ENCODE measurements at places on chromosomes 11 and 22.

- DNase-seq: no peak
Observed at GRCh38 chr11:16805938-16806337, 67.5 kb downstream of the C11orf58 start.

- no peak for DNase-seq
Observed at GRCh38 chr11:119267645-119268044, 49.3 kb downstream of the MCAM start.

DNA sequence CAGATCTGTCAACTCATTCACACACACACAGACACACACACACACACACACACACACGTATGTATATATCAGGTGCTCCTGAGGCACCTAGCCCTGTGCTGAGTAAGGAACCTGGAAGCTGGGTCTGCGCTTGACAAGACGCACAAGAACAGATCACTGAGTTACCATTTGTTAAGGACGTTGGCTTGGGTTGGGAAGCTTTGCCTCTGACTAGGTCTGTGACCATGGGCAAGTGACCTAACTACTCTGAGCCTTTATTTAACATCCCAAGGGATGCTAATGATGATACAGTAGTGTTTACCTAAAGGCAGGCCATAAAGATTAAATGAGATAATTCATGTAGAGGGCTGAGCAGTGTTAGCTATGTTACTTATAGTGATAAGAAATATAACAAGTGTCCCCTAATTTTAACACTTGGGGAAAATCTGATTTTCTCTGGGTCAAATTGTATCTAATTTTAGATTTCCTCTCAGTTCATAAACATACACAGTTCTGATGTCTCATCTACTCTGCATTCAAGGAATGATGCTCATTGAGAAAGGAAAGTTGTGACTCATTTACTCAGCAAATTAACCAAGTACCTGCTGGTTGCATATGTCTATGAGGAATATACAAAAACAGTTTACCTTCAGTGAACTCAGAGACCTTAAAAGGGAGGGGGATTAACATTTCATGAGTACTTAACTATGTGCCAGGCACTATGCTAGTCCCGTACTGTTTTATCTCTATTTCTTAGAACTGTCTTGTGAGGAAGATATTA is 13.6 kb downstream of the RNF185 start:
- DNase-seq: no peak

DNA sequence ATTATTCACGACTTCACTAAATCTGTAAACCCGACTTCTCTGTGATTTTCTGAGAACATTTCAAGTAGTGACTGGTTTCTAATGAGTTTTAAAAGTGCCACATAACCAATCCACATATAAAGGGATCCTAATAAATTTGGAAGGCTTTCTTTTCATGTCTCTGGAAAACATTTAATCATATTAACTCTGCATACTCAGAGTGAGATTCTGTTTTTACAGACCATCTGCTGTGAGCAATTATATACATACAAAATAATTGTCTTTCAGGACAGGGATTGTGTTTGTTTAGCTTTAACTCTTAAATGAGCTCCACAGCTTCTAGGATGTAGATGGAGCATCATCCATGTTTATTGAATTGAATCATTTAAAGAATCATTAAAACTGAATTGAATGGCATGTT is 65.1 kb downstream of the PRMT3 start:
- DNase-seq: no peak

DNA sequence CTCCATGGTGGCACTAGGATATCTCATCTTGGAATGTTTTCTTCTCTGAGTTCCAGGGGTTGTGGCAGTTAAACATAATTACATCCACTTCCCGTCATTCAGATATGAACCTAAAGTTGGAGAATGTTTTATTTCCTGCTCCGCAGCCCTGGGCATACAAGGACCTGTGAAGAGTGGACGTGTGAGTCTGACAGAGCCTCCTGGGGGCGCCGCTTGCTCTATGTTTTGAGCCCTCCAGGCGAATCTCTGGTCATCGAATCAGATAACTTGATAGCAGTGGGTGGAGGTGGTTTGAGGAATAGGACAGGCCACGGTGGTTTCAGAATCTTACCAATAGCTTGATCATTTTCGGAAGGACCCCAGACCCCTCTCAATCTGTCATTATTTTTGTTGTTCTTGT is 174.2 kb downstream of the NTM start:
- DNase-seq: no peak

DNA sequence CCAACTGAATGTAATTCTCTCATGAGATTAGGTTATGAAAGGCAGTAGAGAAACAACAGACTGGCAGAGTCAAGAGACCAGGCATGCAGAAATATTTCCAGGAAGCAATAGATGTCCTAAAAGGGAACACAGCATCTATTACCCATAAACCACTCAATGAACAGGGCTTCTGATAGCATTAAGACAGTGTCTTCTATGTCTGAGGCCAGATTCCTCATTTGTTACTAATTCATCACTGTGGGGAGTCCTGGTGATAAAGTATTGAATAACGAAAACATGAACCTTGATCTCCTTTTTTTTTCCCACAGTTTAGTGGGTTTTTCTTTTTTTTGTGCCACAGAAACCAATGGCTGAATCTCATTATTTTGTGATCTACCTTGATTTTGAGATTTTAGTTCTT is 339.0 kb downstream of the METTL15 start:
- no peak for DNase-seq

GRCh38 chr22:31943978-31944699 is at the start of gene YWHAH:
Gene YWHAH, plus strand, starts transcription at chr22:31944535. Its CDS starts 199 bp downstream, at chr22:31944734.
- peak; percentile 87 for DNase-seq

- no peak for DNase-seq
Observed at GRCh38 chr11:15101072-15101709, 13.5 kb upstream of the INSC start.

DNA sequence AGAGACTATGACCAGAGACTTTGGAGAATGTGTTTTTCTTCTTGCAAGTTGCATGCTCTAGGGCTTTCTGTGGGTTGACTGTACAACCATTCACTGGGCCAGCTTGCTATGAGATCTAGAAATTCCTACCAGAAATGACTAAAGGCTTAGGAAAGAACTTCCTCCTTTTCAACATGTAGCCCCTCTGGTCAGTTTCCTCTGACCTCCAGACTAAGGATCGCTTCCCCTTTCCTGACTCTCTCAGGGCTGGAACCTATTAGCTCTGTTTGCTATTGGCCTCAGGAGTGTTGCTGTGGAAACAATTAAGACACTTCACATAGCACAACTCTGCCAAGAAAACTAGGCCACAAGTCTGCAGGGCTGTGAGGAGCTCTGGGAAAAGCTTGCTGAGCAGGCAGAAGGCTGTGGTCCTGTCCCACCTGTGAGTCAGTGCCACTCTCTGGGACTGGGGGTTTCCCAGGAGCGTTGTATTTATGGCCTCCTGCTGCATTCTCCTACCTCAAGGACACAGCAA is 10.7 kb downstream of the CRY2 start:
- DNase-seq: peak; percentile 9

- peak; percentile 9 for DNase-seq
Observed at GRCh38 chr22:30221121-30221992, 25.2 kb downstream of the LIF start.

- peak; percentile 98 for DNase-seq
Observed at GRCh38 chr11:108497317-108498045, 703 bp downstream of the POGLUT3 start.

- DNase-seq: no peak
Observed at GRCh38 chr11:61290905-61291690, 4.0 kb downstream of the VWCE start.

GRCh38 chr22:35457729-35458546 is 58.0 kb downstream of the MCM5 start:
- no peak for DNase-seq

- DNase-seq: no peak
Observed at GRCh38 chr11:1597331-1597993, 632 bp downstream of the KRTAP5-2 start.

- DNase-seq: no peak
Observed at GRCh38 chr11:113956986-113957385, 17.9 kb upstream of the HTR3A start.

- DNase-seq: no peak
Observed at GRCh38 chr11:11344045-11344444, 9.0 kb downstream of the CSNK2A3 start.

- DNase-seq: no peak
Observed at GRCh38 chr11:76574406-76574805, 96.1 kb downstream of the LRRC32 start.

DNA sequence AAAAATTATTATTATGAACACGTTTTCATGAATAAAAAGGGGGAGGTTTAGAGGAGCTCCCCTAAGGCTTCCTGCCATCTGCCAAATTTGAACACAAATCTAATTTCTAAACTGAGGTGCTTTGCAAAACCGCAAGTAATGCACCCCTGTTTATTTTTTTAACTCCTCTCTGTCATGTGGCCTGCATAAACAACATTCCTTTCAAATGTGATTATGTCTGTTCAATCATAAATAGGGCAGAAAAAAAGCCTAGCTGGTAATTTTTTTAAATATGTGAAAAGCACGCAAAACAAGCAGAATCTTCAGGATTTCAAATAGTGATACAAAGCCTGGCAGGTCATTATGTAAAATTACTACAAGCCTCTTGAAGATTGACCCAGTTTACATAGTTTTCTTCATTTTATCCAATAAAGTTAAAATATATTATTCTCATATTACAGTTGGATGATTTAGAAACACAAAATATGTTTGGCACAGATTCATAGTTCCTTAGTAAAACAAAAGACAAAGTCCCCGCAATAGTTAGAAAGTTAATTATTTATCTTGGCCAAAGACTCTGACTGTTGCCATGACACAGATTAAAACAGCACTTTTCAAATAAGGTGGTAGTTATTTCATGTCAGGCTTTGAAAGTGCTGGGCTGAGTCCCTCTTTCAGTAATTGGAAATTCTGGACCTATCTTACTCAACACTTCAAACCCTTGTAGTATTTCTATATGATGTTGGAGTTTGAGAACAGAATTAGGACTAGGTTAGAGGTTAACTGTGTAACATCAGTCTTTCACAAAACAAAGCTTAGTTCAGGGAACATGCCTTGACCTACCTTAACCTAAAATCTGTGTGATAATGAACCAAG is 200.3 kb upstream of the MPPED2 start:
- no peak for DNase-seq

- no peak for DNase-seq
Observed at GRCh38 chr11:65491614-65492386, 7.0 kb upstream of the MALAT1 start.

GRCh38 chr11:74683279-74683871 is 47.9 kb downstream of the CHRDL2 start:
- DNase-seq: no peak

DNA sequence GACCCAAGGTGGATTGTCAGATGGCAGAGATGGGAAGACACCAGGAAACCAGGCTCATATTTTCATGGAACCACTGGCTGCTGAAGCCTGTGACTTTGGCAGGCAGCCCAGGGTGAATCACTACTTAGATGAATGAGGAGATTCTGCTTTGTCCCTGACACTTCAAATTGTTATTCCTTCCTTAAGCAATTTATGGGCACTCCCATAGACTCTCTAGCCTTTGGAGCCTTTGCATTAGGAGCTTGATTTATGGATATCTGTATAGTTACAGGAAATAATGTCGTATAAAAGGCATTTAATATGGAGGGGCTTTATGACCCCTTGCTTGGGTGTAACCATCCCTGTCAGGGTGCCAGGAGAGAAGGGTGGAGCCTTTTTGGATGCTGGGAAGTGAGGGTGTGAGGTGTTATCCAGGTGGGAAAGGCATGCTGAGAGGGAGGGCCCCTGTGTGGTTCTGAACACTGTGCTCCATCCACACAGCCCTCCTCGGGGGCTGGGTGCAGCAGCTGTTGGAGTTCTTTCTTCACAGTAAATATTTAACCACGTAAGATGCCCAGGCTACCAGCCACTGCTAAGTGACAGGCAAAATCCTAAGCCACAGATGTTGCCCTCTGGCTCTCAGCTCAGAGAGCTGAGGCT is 35.3 kb downstream of the IL18 start:
- no peak for DNase-seq

DNA sequence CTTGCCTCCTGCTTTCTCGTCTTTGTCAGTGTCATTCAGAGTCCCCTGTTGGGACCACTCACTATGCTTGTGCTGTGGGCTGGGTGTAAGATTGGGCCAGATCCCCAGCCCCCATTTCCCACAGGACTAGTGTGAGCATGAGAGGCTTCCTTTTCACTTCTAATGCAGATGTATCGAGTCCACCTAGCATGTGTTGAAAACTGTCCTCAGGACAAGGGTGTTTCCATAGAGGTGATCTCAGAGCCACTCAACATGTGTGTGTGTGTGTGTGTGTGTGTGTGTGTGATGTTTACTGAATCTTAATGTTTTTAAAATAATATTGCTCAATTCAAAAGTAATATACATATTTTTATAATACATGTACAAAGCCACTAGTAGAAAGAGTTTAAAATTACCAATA is 11.4 kb upstream of the CD44 start:
- DNase-seq: no peak

DNA sequence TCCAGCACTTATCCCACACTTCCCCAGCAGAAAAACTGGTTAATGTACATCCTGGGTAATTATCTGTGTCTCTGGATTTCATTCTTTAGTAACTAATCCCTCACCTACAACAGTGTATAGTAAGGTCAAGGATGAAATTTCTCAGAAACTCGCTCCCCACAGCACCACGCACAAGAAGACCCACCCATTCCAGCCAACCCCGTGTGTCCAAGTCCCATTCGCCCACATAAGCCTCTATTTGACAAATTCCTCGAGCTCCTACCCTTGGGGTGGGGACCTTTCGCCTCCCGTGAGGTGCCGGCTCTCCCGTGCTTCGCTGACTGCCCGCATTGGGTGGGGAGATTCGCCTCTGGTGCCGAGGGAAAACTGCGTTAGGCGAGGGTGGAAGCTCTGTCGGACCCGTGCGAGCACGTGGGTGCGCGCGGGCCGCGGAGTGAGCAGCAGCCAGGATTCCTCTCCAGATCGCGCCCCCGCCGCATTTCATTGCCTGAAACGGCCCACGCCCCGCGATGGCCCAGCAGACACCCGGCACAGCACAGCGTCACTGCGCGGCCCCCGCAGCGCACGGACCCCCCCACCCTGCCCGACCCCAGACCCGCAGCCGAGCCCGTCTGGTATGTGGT is 866 bp downstream of the EXPH5 start:
- DNase-seq: no peak

GRCh38 chr11:44781655-44782054 is 54.9 kb downstream of the TSPAN18 start:
- DNase-seq: no peak

- no peak for DNase-seq
Observed at GRCh38 chr11:88312628-88313027, 24.9 kb downstream of the CTSC start.

GRCh38 chr11:63940786-63941185 is 2.0 kb downstream of the NAA40 start:
- peak; percentile 36 for DNase-seq

DNA sequence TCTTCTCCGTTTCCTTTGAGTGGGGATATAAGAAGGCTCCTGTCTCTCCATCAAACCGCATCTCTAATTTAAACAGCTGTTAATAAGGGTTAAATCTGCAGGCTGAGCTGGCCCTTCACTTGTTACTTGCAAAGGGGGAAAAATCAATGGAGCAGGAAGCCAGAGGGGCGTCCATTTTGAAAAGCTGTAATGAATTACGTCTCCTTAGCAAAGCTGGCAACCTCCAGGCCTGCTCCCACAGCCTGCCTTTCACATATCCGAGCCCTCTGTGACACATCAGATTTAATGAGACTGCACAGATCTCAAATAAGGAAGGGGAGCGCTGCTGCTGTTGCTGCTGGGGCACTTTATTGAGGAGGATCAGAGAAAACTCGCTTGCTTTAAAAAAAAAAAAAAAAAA is 320.8 kb downstream of the BLID start:
- DNase-seq: no peak
